HuH-7 (cell line): ENCODE measurements at places on chromosomes 11 and 22.

DNA sequence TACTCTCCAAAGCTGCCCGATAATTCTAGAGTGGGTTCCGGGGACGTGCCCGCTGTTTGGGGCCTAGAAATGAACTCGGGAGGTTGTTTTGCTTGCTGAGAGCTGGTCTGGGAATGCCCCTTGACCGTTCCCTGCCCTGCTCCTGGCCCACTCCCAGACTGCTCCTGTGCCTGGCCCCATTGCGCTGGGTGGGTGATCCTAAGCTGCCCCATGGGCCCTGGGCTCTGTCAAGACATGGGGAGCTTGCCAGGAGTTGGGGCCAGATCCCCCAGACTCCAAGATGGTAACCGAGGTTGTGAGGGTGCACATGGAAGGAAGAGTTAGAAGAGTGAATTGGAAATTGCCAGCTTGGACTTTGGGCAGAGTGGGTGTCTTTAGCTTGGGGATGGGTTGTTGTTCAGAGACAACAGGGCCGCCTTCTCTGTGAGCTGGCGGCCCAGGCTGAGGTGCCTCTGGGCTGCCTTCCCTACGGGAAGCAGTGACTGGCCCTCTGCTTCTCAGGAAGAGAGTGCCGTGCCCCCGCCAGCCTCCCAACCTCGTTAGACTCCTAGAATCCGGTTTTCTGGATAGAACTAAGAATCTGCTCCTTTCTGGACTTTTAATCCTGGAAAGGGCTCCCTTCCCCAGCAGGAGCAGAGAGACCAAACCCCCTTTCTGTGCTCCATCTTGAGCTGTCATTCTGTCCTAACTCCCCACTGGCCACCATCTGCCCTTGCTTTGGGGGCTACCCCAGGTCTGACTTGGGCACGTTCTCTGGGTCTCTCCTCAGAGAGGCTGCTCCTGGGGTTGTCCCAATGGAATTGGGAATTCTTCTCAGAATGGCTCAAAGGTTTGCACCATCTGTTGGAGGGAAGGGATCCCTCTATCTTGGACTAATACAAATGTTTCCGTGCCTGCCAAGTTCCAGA lies 1.8 kb downstream of the ST3GAL4 start:
- DNase-seq, result no peak

- DNase-seq, result peak; percentile 48
Observed at GRCh38 chr11:70689764-70690163, 291.4 kb downstream of the CTTN start.

GRCh38 chr22:29079218-29079901 lies 6.5 kb downstream of the KREMEN1 start:
- no peak for DNase-seq

DNA sequence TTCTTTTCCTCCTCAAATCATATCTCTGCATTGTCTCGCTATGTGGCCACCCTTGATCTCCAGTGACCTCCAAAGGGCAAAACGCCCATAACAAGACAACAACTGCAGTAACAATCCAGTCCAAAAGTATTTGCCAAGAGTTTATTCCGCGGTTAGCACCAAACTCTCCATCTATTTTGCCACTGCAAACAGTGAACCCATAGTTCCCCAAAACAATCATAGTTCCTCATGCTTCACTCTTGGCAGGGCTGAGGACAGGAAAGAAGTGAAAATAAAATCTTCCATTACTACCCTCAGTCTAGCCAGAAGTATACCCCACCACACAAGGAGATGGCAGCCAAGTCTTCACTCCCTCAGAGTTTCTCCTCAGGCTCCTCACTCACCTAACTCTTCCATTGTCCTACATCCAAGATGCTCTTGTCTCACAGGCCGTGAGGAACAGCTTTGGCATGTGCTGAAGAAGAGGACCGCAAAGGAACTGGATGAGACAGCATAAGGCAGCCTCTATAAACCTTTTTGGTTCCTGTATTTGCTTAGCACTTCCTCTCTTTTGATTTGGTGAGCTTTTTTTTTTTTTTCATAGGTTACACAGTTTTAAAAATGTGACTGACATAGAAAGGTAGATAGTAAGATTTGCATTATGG lies at the start of gene LPXN:
Gene LPXN (minus strand): TSS at position 480 of the 644 bp plus-strand sequence. CDS start 84 bp downstream, at position 396.
- no peak for DNase-seq

- DNase-seq, result no peak
Observed at GRCh38 chr11:61181489-61181888, 20.3 kb upstream of the VPS37C start.
